Right atrium auricular region (tissue), 2 donors: ENCODE measurements at places on chromosomes 2 and 18. TPM values are rescaled to one million over a fixed set of nuclear protein-coding genes. Genes with fewer than 3 reads are reported as not detected.

DNA sequence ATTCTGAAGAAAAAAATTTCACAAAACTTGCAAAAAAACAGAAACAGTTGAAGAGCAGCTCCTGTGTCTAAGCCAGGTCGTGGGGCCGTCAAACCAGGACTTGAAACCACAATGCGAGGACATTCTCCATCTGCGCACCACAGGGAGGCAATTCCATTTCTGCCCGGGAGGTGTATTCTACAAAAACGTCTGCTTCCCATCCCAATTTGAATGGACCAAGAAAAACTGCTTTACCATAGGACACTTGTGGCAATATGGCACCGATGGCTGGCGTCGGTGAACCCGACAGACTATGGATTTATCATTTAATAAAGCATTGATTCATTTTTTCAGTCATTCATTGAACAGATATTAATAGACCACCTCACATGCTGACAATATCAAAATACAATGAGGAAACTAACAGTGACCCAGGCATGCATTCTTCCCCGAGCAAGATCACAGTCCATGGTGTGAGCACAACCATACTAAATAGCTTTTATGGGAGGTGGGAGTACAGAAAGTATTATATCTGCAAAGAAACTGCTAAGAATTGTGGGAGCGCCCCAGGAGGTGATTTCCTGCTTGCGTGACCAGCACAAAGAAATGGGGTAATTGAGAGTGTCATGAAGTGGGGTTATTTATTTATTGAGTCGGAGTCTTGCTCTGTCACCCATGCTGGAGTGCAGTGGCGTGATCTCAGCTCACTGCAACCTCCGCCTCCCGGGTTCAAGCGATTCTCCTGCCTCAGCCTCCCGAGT lies 10.5 kb upstream of the ZAP70 start:
- DNase-seq, result peak; percentile 38

DNA sequence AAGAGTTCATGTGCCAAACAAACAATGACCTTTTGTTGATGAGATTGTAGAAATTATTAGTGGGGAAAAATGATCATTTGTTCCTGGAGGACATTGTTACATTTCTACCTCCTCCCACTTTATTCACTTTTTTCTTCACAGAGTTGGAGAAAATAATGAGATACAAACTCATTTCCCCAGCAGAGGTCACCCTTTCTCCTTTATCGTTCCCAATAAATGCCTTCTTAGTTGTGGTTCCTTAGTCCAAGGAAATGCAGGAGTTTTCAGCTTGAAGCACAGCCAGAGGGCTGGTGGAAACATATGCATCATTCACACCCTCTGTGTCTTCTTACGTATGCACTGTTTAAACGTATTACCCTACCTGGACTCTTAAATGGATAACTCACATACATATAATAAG lies 108.8 kb downstream of the SLC4A3 start:
- no peak for DNase-seq

Gene CD8B2
- not detected for total RNA-seq

GRCh38 chr2:197388866-197389587 lies 45.8 kb downstream of the SF3B1 start:
- DNase-seq, result no peak

DNA sequence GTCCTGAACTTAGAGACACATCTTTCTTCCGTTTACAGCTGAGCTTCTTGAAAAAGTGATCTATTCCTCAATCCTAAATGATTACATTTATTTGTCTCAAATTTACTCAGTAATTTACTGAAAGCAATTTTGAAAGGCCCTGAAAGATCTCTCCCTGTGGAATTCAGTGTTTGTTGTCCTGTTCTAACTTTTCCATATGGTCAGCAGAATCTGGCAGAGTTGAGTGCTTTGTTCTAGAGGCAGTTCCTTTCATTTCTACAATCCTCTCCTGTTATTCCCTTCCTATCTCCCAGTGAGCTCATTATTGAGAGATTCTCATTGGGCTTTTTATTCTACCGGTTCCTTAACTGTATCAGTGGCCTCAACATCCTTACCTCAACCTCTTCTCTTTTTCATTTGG lies 36.5 kb upstream of the REG3G start:
- no peak for DNase-seq

- DNase-seq, result no peak
Observed at GRCh38 chr2:33763671-33764310, 164.7 kb upstream of the FAM98A start.

Gene ALMS1
- 14.9 TPM for total RNA-seq

Gene KCNS3
- total RNA-seq, result 3.7 TPM

DNA sequence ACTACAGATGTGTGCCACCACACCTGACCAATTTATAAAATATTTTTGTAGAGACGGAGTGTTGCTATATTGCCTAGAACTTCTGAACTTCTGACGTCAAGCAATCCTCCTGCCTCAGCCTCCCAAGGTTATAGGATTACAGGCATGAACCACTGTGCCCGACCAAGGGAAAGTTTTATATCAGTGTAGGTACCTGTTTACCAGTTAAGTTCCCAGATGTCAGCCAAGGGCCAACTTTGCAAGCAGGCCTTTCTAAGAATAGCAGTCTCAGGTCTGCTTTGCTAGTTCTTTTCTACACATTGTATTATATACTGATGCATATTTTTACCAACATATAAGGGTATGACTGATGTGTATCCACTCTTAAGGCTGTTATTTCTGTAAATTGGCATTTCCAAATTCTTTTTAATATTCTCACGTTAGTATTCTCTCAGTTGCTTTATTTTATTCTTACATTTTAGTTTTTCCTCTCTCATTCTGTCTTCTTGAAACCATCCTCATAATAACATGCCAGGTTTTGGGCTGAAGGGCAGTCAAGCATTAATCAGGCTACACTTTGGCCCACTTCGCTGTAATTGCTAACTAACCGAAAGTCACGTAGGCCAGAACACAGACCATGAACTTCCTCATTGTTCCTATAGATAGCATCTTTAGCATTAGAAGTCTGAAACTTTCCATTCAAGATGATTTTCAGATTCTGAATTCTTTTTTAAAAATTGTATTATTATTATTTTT lies 25.0 kb upstream of the CXXC1 start:
- no peak for DNase-seq

GRCh38 chr2:201396595-201396994 lies 39.5 kb upstream of the FLACC1 start:
- no peak for DNase-seq

DNA sequence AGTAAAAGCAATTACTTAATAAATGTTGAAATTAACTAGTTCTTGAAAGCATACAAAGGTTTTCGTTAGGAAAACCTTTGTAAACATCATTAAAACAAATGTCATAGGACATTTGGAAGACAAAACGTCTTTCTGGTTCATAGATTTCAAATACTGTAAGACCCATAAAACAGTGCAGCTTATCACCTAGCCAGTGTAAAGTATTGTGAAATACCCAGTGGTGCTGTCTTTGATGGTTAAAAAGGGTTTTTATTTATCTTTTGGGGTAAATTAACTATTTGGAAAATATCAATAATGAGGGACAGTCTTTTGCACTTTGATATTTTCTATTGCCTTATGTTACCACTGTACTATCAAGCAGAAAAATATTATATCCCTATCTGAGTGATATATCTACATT lies 120.0 kb upstream of the FAM98A start:
- no peak for DNase-seq

GRCh38 chr2:226189061-226189460 lies 610.6 kb downstream of the IRS1 start:
- no peak for DNase-seq

- DNase-seq, result no peak
Observed at GRCh38 chr2:113164930-113165585, 8.7 kb upstream of the PSD4 start.

- peak; percentile 85 for DNase-seq
Observed at GRCh38 chr2:216692636-216693413, 2.5 kb downstream of the IGFBP5 start.

Gene RAD51AP2
- 0.28 TPM for total RNA-seq

Gene HOXD1
- not detected for total RNA-seq

DNA sequence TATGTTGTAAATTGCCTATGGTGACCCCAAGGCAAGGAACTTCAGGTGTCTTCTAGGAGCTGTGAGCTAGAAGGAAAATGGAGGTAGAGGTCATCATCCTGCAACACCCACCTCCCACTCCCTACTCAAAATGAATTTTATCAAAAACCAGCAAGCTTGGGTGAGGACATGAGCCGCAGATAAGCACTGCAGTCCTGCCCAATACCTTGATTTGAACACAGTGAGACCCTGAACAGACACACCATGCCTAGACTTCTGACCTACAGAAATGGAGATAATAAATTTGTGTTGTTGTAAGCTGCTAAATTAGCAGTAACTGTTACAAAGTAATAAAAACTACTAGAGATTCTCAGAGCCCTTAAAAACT lies 13.4 kb downstream of the MEX3C start:
- no peak for DNase-seq

Gene SPHKAP
- total RNA-seq, result 23.5 TPM

Gene EFEMP1
- 246 TPM for total RNA-seq

DNA sequence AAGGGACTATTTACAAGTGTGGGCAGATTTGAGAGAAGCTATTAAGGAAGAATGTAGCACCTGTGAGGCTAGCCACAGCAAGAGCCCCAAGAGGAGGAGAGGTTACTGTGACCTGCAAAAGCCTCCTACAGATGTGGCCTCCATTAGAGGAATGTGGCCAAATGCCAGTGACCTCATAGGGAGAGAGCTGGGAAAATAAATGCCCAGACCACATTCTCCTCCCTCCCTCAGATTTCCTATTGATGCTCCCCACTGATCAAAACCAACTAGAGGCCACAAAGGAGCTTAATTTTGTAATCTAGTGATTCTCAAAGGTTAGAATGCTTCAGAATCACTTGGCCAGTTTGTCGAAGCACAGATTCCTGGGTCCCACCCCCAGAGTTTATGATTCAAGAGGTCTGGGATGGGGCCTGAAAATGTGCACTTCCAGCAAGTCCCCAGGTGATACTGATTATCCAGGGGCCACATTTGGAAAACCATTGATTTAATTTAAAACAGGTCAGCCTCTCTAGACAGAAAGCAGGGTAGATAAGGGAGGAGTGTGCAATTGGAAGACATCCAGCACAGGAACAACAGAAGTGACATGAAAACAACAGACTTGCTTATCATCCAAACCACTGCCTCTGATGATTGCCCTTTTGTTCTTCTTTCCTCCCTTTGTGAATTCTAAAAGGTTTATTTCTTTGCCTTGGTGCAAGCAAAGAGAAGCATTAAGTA lies 61.2 kb upstream of the RBBP8 start:
- DNase-seq, result no peak

DNA sequence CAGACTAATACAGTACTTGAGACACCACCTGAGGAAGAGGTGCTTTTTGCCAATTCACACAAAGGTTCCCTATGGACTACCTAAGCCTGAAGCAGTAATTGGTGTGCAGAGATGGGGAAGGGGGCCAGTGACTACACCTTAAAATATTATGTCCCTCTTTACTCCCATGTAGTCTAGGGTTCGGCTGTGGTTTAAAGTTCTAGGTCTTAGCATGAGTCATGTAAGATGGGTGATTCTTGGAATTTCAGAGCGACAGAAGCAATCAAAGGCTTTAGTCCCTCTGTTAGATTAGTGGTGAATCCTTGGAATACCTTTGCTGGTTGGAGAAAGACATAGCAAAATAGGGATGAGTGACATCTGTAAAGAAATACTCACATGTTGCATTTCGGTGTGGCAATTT lies 14.3 kb upstream of the CCDC85A start:
- DNase-seq, result no peak

Gene CFAP210
- not detected for total RNA-seq

- DNase-seq, result no peak
Observed at GRCh38 chr2:143121079-143121478, 8.1 kb upstream of the ARHGAP15 start.

DNA sequence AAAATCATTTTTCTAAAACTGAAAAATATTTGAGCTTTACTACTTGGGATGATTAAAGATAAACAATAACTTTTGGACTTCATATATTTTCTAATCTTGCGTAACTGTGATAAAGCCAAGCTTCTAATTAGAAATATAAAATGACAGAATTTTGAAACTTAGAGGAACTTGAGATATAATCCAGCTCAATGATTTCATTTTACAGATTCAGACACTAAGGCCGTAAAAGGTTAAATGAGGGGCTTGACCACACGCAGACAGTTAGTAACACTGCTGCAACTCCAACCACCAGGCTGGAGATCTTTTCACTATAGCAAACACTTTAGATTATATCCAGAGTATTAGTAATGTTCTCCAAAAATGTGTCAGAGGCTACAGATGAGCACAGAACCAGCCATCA lies 445.5 kb downstream of the ZEB2 start:
- DNase-seq, result no peak

GRCh38 chr2:164061129-164061746 lies 325.4 kb upstream of the FIGN start:
- DNase-seq, result no peak

GRCh38 chr2:235107640-235107951 lies 155.8 kb downstream of the SH3BP4 start:
- DNase-seq, result no peak

GRCh38 chr18:49025767-49026500 lies 75.2 kb upstream of the SMAD7 start:
- DNase-seq, result peak; percentile 52

Gene EVX2
- not detected for total RNA-seq

GRCh38 chr18:55688030-55688429 lies 100.0 kb upstream of the TCF4 start:
- no peak for DNase-seq

DNA sequence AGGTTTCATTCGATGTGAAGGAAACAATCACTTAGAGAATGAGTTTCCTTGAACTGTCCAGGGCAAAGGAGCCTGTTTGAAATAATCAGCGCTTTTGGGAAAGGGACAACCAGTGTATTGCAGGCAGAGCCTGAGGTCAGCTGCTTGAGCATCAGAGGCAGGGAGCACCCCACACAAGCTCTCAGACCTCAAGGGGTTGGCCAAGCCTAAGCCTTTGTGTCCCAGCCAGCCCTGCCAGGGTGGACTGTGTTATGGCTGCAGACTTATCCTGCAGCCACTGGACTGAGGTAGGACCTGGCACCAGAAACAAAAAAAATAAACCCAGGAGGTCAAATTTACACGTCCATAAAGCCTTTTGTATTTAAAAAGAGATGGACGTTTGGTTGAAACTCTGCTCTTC lies 228.3 kb downstream of the SEPTIN10 start:
- DNase-seq, result no peak

Gene RRM2
- total RNA-seq, result 0.63 TPM

DNA sequence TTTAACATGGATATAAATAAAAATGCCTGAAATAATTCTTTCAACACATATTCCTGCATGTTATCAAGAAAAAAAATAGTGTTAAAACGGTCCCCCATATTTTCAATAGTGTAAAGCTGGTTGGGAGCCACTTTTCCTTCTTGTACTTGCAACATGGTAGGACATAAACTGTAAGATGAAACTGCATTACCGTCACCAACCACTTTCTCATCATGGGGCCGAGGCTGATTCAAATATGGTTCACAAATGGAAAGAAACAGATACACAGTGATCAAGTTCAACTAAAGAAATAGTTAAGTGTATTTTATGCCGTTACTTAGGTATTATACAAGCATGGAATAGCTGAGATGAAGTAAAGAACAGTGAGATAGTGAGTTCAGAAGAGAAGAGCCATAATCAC lies 360.7 kb downstream of the ZEB2 start:
- DNase-seq, result no peak

Gene AFG3L2
- total RNA-seq, result 91.9 TPM

- DNase-seq, result no peak
Observed at GRCh38 chr2:41990688-41991087, 57.1 kb upstream of the PKDCC start.
